ENCODE measurements at places on chromosomes 4 and X.

DNA sequence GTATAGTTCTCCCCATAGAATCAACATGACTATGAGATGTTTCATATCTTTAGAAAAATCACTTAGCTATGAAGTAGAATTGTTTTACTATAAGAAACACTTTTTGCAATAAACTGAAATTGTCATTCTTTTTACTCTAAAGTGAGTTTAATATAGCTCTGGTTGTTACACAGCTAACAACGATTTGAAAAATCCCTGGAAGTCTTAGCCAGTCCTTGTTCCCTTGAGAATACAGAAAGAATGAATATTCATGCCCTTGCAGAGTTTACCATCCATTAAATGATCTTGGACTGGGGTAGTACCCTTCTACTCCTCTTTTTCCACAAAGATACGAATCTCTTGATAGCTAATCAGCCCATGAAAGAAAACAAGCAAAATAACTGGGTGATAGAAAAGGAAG, 141.8 kb downstream of the JADE1 start:
- no peak for DNase-seq

DNA sequence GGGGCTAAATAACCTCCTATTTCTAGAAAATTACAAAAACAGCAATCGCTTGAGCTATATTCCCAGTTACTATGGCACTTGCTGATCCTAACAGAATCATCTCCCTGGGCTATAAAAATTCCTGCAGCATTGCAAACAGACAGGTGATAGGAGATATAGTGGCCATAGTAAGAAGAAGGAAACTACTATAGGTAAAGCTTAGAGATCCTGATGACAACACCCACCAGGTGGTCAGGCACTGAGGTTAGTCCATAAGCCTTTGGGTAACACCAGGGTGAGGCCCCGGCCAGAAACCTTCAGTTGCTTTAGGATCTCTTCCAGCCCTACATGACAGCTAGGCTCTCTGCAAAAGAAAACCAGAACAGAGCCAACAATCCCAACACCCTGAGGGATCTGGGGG, 197.9 kb upstream of the PPP1R2C start:
- DNase-seq = no peak

GRCh38 chrX:46165411-46165810, 379.8 kb downstream of the ZNF674 start:
- no peak for DNase-seq

GRCh38 chrX:113586281-113586898, 745.8 kb upstream of the AMOT start:
- DNase-seq = no peak

- no peak for DNase-seq
These were observed 318.5 kb downstream of the EVC2 start for GRCh38 chr4:5389756-5390310.

DNA sequence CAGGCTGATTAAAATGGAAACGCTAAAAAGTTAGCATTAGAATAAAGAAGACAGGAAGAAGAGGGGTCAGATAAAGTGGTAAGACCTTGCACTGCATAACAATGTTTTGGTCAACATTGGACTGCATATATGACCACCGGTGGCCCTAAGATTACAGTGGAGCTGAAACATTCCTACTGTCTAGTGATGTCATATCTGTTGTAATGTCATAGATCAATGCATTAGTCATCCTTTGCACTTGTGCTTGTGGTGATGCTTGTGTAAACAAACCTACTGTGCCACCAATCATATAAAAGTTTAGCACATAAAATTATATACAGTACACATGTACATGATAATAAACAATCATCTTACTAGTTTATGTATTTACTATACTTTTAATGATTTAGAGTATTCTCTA, 73.0 kb downstream of the TMEM165 start:
- DNase-seq = no peak

GRCh38 chrX:84046403-84046984, 141.5 kb downstream of the RPS6KA6 start:
- DNase-seq = no peak
